A549 treated with ZK216348 at 1 μM for 4 hours (cell line): ENCODE measurements at places on chromosomes 2 and 18. TPM values are rescaled to one million over a fixed set of nuclear protein-coding genes. Genes with fewer than 3 reads are reported as not detected.

CPO gene
- total RNA-seq: 0.13 TPM in 1 of 5 replicates, not detected in the others

SEPTIN10 gene
- total RNA-seq: 34.3 to 53.8 TPM (median 51.1 TPM) in 5 replicates

GTF3C2 gene
- 57.1 to 70.8 TPM (median 62.9 TPM) in 5 replicates for total RNA-seq

ITGA6 gene
- total RNA-seq: 31.0 to 52.4 TPM (median 47.2 TPM) in 5 replicates

FEV gene
- total RNA-seq: not detected in 5 replicates

GAL3ST2 gene
- total RNA-seq: 0.20 to 0.46 TPM (median 0.33 TPM) in 5 replicates

TSPYL6 gene
- not detected in 5 replicates for total RNA-seq

IL37 gene
- total RNA-seq: not detected in 5 replicates

KIAA2012 gene
- not detected in 5 replicates for total RNA-seq

LAMA3 gene
- total RNA-seq: 46.0 to 56.7 TPM (median 53.4 TPM) in 5 replicates

PROC gene
- total RNA-seq: 2.9 to 6.0 TPM (median 4.3 TPM) in 5 replicates

GPR45 gene
- total RNA-seq: not detected in 5 replicates

UGP2 gene
- 73.4 to 153 TPM (median 101 TPM) in 5 replicates for total RNA-seq

CKAP2L gene
- total RNA-seq: 10.2 to 20.6 TPM (median 14.9 TPM) in 5 replicates

UGT1A5 gene
- not detected in 5 replicates for total RNA-seq

ANKRD23 gene
- total RNA-seq: 0.45 to 3.1 TPM (median 2.2 TPM) in 5 replicates

CIB4 gene
- 0.44 to 0.93 TPM (median 0.52 TPM) in 3 of 5 replicates, not detected in the others for total RNA-seq

NLRC4 gene
- 0.05 TPM in 1 of 5 replicates, not detected in the others for total RNA-seq

FABP1 gene
- total RNA-seq: not detected in 5 replicates

OTOS gene
- not detected in 5 replicates for total RNA-seq
